ENCODE measurements at places on chromosomes 5 and 9.

GRCh38 chr9:12854221-12854620 is 79.4 kb downstream of the LURAP1L start:
- H3K4me3 ChIP-seq: no peak overlapping the region
- H3K36me3 ChIP-seq: no peaks in the 10 kb centered on the region
- H3K27me3 ChIP-seq: no peaks in the 10 kb centered on the region
- no peak for DNase-seq
- no peaks in the 10 kb centered on the region for H3K4me1 ChIP-seq

DNA sequence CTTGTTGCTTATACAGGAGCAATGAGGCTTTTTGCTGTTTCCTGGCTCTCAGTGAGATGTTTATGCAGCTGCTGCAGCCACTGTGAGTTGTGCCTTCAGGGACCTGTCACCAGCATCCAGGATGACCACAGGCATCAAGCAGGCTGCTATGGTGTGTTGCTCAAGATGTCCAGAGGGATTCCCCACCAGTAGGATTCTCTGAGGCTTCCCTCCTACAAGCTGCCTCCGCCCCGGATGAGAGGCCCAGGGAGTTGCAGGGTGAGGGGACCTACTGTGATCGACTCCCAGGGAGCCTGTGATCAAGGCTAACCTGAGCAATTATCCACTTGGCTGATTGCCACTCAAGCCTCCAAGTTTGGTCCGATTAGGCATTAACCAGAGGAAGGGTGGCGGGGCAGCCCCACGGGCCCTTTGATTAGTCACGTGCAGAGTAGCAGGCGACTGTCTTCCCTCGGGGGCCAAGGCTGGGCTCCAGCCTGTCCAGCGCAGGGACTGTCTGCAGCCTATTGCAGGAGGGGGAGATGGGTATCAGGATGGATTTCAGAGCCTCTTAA is 1.8 kb upstream of the FAT2 start:
- no peaks in the 10 kb centered on the region for H3K4me1 ChIP-seq
- no peaks in the 10 kb centered on the region for H3K36me3 ChIP-seq
- DNase-seq: no peak
- no peak overlapping the region for H3K27ac ChIP-seq
- H3K4me3 ChIP-seq: no peak overlapping the region

GRCh38 chr5:107418902-107419301 is 251.8 kb downstream of the EFNA5 start:
- no peaks in the 10 kb centered on the region for H3K4me1 ChIP-seq
- no peaks in the 10 kb centered on the region for H3K36me3 ChIP-seq
- no peaks in the 10 kb centered on the region for H3K27me3 ChIP-seq
- H3K27ac ChIP-seq: no peak overlapping the region
- DNase-seq: no peak

GRCh38 chr9:93336720-93337119 is 114.8 kb upstream of the FAM120A start:
- DNase-seq: no peak
- H3K4me1 ChIP-seq: no peaks in the 10 kb centered on the region
- no peaks in the 10 kb centered on the region for H3K36me3 ChIP-seq
- no peaks in the 10 kb centered on the region for H3K27me3 ChIP-seq

DNA sequence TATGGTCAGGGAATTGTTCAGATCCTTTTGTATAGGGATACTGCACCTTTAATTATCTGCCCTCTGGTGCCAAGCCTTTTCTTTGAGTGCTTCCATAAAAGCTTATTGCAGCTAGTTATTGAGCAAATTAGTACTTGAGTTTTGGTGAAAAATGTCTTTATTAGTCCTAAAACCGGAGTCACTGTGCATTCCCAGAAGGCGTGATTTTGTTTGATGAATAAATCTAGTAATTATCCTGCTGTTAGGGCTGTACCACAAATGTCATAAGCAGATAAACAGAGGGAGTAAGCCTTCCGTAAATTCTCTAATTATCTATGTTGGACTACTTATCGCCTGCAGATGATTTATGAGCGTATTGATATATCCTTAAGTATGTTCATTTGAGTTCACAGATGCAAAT is 620.7 kb upstream of the ARRDC3 start:
- no peak overlapping the region for H3K4me3 ChIP-seq
- H3K36me3 ChIP-seq: no peaks in the 10 kb centered on the region
- H3K27ac ChIP-seq: no peak overlapping the region
- H3K4me1 ChIP-seq: no peaks in the 10 kb centered on the region

- no peaks in the 10 kb centered on the region for H3K27me3 ChIP-seq
- DNase-seq: no peak
- no peaks in the 10 kb centered on the region for H3K4me1 ChIP-seq
- peaks cover 64% of the 10 kb centered on the region for H3K36me3 ChIP-seq
- H3K4me3 ChIP-seq: no peak overlapping the region
- H3K27ac ChIP-seq: no peak overlapping the region
These were observed 134.2 kb downstream of the ARHGAP26 start for GRCh38 chr5:142904416-142904815.

- H3K27me3 ChIP-seq: no peaks in the 10 kb centered on the region
- H3K27ac ChIP-seq: no peak overlapping the region
- H3K4me1 ChIP-seq: no peaks in the 10 kb centered on the region
- no peak overlapping the region for H3K4me3 ChIP-seq
- DNase-seq: no peak
- H3K36me3 ChIP-seq: no peaks in the 10 kb centered on the region
These were observed 8.9 kb downstream of the OR13J1 start for GRCh38 chr9:35861161-35861897.

DNA sequence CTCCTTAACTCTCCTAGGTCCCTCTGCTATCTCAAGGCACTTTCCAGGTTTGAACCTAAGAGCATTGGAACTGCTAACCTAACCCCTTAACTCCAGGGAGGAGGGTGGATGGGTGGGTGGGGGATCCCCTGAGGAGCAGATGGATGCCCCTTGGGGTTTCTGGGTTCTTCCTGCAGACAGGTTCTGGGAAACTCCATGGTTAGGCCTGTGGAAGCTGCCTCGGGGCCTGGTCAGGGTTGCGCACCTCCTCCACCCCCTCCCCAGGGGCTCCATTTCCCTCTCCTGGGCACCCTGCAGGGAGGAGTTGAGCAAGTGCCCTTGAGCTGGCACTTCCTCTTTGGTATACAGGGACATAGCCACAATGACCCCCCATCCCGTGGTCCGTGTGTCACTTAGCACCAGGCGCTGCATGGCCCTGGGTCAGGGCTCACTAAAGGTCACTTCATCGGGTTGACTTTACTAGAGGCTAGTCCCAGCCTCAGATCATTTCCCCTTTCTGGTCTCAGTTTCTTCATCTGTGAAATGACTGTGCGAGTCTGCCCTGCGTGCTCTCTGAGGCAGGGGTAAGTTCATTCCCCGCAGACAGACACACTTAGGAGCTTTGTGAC is 16.0 kb downstream of the CXXC5 start:
- H3K27ac ChIP-seq: no peak overlapping the region
- H3K4me3 ChIP-seq: no peak overlapping the region

GRCh38 chr9:14072850-14073249 is 241.1 kb downstream of the NFIB start:
- no peak for DNase-seq
- H3K27ac ChIP-seq: no peak overlapping the region
- no peaks in the 10 kb centered on the region for H3K27me3 ChIP-seq
- no peaks in the 10 kb centered on the region for H3K36me3 ChIP-seq

DNA sequence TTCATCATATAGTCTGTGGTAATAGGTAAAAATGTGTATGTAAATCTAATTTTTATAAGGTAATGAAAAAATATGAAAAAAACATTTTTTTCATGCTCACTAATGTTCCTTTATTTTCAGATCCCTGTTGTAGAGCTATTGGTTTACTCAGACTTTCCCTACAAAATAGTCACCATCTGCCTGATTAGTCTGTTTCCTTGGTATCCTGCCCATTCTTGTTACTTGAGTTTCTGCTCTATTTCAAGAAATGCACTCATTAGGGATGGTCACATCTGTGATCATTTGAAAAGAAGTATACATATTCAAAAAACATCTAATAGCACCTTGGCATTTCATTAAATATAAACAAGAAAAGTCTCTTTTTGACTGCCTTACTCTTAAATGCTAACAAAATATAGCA is 21.6 kb upstream of the RASA1 start:
- H3K4me1 ChIP-seq: no peaks in the 10 kb centered on the region
- no peaks in the 10 kb centered on the region for H3K27me3 ChIP-seq
- no peaks in the 10 kb centered on the region for H3K36me3 ChIP-seq
- DNase-seq: no peak
- no peak overlapping the region for H3K4me3 ChIP-seq

DNA sequence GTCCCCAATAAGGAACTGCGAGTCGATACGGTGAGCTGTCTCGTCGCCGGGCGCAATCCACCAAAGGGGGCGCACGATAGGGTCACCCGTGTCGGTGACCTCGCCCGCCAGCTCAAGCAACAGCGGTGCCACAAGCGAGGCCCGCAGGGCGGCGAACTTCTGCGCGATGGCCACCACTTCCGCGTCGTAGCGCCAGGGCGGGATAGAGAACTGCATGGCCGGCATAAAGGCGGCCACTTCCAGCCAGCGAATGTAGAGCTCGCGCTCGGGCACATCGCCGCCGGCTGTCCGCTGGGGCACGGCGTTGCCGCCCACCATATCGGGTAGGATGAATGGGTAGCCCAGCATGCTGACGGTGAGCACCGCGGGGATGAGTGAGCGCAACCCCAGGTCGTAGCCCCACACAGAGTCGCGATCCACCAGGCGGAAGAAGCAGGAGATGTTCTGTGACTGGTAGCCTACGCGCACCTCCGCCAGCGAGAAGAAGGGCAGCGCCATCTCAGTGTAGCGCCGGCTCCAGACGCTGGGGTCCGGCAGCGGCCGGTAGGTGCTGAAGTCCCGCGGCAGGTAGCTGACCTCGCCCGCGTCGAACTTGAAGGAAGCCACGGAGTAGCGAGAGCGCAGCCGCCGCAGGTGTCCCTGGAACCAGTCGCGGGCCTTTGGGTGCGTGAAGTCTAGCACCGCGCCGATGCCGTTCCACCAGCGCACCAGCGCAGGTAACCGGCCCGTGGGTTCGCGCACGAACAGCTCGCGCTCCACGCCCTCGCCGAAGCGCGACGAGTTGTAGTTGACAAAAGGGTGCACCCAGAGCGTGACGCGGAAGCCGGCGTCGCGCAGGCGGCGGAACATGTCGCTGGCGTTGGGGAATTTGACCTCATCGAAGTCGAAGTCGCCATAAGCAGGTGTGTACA is 5.5 kb downstream of the MYORG start:
- no peak overlapping the region for H3K27ac ChIP-seq

DNA sequence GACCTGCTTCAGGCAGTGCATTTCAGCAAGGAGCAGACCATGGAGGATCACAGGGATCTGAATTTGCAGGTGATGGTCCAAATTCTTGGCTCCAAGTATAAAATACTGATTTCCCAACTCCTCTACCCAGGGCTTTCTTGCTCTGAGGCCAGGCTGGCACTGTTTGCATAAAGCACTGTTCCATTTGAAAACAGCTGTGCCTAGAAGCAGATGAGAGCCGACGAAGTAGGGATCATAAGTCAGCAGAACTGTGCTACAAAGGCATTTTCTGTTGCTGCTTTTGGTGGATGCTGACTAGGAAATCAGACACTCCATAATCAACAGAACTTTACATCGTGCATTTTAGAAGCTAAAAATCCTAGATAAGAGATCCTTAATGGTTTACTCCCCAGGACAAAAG is 126.4 kb downstream of the MAT2B start:
- DNase-seq: no peak
- no peak overlapping the region for H3K4me3 ChIP-seq

- peaks cover 29% of the 10 kb centered on the region for H3K4me1 ChIP-seq
- no peaks in the 10 kb centered on the region for H3K27me3 ChIP-seq
- H3K4me3 ChIP-seq: peak overlapping the region; percentile 92
- peak; percentile 33 for DNase-seq
- H3K36me3 ChIP-seq: no peaks in the 10 kb centered on the region
- peak overlapping the region; percentile 87 for H3K27ac ChIP-seq
These were observed 681 bp downstream of the MAN2A1 start for GRCh38 chr5:109690242-109690974.

DNA sequence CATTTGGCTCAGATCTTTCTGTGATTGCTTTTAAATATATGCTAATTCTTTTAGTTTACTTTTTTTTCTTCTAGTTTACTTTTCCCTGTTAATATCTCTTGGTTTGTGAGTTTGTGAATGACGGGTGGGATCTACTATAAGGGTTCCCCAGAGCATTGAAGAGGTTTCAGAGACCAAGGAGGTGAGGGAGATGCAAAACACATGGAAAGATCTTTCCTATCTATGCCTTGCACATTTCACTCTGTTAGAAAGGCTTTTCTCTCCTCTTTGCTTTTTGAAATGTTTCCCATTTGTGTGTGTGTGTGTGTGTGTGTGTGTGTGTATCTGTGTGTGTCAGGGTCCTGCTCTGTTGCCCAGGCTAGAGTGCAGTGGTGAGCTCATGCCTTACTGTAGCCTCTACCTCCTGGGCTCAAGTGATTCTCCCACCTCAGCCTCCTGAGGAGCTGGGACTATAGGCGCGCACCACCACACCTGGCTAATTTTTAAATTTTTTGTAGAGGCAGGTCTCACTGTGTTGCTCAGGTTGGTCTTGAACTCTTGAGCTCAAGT is 50.7 kb downstream of the CNTLN start:
- H3K27me3 ChIP-seq: no peaks in the 10 kb centered on the region
- H3K4me1 ChIP-seq: no peaks in the 10 kb centered on the region
- no peak overlapping the region for H3K27ac ChIP-seq
- no peak overlapping the region for H3K4me3 ChIP-seq
- no peaks in the 10 kb centered on the region for H3K36me3 ChIP-seq
- DNase-seq: no peak

GRCh38 chr9:36187414-36187813 is 3.3 kb upstream of the CLTA start:
- H3K27ac ChIP-seq: no peak overlapping the region
- H3K27me3 ChIP-seq: no peaks in the 10 kb centered on the region
- H3K36me3 ChIP-seq: no peaks in the 10 kb centered on the region
- no peak overlapping the region for H3K4me3 ChIP-seq
- peaks cover 21% of the 10 kb centered on the region for H3K4me1 ChIP-seq
- no peak for DNase-seq

DNA sequence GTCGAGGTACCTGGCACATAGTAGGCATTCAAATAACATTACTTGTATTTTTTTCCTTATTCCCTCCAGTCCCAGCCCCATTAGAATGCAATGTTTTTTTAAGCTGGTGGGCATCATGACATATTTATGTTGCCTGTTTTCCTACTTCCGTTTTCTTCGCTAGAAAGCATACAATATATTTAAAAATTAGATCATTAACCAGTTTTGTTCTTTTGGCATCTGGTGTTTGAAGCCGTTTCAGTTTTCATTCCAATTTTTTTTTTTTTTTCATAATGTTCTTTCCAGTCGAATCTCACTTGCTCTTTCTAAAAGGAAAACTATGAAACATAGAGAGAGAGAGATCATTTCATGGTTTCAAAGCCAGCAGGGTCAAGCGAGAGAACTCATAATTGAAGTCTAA is 228.3 kb upstream of the C9orf72 start:
- H3K4me3 ChIP-seq: no peak overlapping the region
- H3K36me3 ChIP-seq: no peaks in the 10 kb centered on the region
- DNase-seq: no peak
- H3K27me3 ChIP-seq: no peaks in the 10 kb centered on the region
- H3K27ac ChIP-seq: no peak overlapping the region

DNA sequence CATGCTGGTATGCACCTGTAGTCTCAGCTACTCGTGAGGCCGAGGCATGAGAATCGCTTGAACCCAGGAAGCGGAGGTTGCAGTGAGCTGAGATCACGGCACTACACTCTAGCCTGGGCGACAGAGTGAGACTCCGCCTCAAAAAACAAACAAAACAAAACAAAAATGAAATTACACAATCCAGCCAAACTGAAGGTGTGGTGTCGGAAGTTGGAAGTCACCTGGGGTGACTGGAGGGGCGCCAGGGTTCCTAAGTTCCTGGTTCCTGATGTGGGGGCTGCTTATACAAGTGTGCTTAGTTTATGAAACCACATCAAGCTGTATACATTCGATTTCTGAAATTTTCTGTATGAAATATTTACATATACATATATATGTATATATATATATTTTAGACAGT is 3.7 kb upstream of the DOLPP1 start:
- H3K36me3 ChIP-seq: no peaks in the 10 kb centered on the region
- H3K27me3 ChIP-seq: no peaks in the 10 kb centered on the region
- DNase-seq: no peak
- H3K4me1 ChIP-seq: peaks cover 33% of the 10 kb centered on the region
- H3K4me3 ChIP-seq: no peak overlapping the region

All from CD4-positive, alpha-beta T cell (primary cell).